ENCODE measurements at places on chromosomes 6 and 20.

- DNase-seq, result no peak
Observed at GRCh38 chr20:13348311-13349234, 127.5 kb downstream of the ISM1 start.

GRCh38 chr20:9220874-9221547 is 152.1 kb downstream of the PLCB4 start:
- DNase-seq, result no peak

DNA sequence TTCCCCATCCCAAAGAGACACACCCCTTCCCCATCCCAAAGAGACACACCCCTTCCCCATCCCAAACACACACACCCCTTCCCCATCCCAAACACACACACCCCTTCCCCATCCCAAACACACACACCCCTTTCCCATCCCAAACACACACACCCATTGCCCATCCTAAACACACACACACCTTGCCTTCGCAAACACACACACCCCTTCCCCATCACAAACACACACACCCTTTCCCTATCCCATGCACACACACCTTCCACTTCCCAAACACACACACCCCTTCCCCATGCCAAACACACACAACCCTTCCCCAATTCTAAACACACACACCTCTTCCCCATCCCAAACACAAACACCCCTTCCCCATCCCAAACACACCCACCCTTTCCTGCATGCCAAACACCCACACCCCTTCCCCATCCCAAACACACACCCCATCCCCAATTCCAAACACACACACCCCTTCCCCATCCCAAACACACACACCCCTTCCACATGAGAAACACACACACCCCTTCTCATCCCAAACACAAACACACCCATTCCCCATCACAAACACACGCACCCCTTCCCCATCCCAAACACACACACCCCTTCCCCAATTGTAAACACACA is 315.3 kb downstream of the KIF16B start:
- DNase-seq, result no peak

DNA sequence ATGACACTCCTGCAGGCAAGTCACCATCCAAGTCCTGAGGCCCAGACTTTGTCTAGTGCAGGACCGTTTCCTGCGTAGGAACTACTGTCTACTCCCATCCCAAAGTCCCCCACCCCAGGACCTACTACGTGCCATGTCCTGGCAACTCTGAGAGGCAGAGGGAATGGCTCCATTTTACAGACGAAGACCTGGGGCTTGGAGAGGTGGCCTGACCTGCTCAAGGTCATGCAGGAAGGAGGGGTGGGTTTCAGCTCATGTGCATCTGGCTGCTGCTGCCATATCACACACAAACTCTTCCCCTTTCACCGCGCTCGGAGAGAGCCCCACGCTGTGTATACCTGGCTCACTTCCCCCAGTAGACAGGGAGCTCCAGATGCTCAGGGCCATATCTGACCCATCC is 1.2 kb upstream of the NOL4L start:
- no peak for DNase-seq

DNA sequence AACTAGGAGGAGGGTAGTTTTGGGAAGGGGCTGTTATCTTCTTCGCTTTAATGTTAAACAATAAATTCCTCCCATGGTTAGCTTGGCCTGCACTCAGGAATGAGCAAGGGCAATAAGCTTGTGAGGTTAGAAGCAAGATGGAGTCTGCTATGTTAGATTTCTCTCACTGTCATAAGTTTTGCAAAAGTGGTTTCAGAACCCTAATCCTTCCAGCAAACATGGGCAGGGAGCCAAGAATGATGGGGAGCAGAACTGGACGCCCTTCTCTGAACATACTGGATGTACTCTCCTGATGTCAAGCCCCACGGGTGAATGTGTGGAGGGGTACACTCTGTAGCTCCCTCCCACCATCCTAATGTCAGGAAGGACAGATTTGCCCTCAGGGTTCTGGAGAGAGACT is 22.3 kb downstream of the C6orf163 start:
- no peak for DNase-seq

DNA sequence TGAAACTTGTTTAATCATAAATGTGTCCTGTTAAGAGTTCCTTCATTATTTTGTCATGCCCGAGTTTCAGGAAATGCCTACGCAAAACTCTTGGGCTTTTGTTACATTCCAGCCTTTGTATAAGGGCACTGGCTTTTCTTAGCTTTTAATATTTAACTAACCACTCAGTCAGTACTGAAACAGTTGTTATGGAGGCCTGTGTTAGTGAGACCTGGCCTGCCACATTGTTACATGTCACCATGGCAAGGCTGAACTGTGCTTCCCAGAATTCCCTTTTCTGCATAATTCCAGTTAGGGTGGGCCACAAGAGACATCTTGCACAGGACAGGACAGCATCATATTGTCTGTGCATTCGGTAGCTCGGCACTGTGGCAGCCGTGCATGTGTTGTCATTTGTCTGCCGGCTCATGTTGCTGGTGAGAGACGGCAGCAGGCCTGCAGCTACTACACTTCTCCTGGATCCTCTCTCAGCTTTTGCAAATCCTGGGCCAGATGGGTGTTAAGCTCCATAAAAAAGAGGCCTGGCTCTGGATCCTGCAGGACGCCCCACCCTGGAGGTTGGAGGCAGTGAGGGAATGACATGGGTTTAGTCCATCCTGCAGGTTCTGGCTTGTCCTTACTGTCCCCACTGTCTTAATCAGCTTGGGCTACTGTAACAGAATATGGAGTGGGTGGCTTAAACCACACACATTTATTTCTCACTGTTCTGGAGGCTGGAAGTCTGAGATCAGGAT is 128.8 kb upstream of the DTNBP1 start:
- DNase-seq, result no peak

Measured in cerebellar cortex (tissue), 1 donor.